ENCODE measurements at places on chromosomes 7 and 10. TPM values are rescaled to one million over a fixed set of nuclear protein-coding genes. Genes with fewer than 3 reads are reported as not detected.

- DNase-seq, result no peak
Measured at GRCh38 chr7:47578579-47579270, 3.2 kb downstream of the TNS3 start.

Gene INTS15
- 26.2 TPM for total RNA-seq

GRCh38 chr10:61662794-61663259 is at the start of gene CABCOCO1:
Gene CABCOCO1 (plus strand): TSS chr10:61662929. CDS start chr10:61662973, 44 bp downstream.
- no peak for DNase-seq

- DNase-seq, result no peak
Measured at GRCh38 chr7:21140622-21141021, 287.3 kb upstream of the SP4 start.

- DNase-seq, result no peak
Measured at GRCh38 chr7:67724435-67724834, 727.8 kb downstream of the TYW1 start.

Gene HOXA4
- total RNA-seq, result 4.0 TPM

DNA sequence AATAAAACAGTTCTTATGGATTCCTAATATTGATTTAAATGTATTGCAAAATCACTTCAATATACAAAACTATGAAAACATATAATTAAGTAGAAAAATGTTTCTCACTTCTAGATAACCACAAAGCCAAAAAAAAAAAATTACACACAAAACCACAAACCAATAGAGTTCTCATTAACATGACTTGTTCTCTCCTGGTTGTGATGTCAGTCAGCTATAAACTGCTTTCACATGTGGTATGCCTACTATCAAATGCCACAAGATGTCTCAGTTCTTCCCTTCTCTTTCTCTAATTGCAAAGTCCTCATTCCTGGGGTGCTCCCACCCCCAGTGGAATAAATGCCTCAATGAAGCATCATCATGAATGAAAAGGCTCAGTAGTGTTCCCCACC is 16.6 kb downstream of the GNAI1 start:
- no peak for DNase-seq

GRCh38 chr10:22912763-22913384 is 15.0 kb upstream of the ARMC3 start:
- no peak for DNase-seq

Gene TMEM236
- total RNA-seq, result 3.0 TPM

GRCh38 chr7:100825751-100826513 is 1.4 kb downstream of the EPHB4 start:
- DNase-seq, result no peak

Gene TMEM229A
- not detected for total RNA-seq

DNA sequence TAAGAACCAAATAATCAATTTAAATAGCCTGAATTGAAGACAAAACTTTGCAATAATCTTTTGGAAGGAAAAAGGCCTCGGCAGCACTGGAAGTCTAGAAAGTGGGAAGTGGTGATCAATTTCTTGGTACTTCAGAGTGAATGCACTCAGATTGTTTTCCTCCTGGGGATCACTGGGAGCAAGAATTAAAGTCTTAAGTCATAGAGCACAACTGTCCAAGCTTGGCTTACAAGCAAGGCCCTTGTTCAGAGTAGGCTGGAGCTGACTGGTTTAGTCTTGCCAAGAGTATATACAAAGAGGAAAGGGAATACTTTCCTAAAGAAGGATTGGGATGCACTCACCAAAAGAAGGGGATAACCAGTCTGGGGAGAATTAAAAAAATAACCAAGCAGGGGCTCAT is 637.1 kb downstream of the CCSER2 start:
- no peak for DNase-seq

DNA sequence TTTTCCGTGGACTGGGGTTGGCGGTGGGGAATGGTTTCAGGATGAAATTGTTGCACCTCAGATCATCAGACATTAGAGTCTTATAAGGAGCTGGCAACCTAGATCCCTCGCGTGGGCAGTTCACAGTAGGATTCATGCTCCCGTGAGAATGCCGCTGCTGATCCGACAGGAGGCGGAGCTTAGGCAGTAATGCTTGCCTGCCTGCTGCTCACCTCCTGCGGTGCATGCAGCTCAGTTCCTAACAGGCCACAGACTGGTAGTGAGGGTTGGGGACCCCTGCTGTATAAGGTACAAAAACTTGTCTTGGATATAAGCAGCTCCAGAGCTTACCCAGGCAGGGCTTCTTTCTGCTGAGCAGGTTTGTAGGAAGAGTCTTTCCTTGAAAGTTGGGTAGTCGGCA is 53.9 kb downstream of the SHH start:
- no peak for DNase-seq

- no peak for DNase-seq
Measured at GRCh38 chr7:7550663-7551062, 15.0 kb upstream of the COL28A1 start.

DNA sequence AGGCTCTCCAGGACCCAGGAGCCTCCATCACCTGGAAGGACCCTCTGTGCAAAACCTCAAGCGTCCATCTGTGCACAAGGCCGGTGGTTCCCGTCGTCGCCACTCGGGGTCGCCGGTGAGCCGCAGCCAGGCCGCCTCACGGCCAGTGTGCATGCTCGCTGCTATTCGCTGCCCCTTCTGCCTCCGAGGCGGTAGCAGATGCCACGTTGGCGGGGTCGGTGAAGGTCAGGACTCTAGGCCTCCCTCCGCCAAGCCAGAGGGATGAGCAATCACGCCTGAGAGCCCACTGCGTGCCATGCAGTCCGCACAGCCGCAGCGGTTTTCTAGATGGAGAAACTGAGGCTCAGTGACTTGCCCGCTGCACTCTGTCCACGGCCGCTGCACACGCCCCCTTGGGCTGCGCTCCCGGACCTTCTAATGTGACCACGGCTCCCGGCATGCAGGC is 5.7 kb downstream of the UPK3B start:
- DNase-seq, result no peak

Gene THNSL1
- 0.64 TPM for total RNA-seq

GRCh38 chr10:70315276-70315675 is 31.5 kb upstream of the NPFFR1 start:
- no peak for DNase-seq

- DNase-seq, result no peak
Measured at GRCh38 chr10:126454045-126454751, 65.9 kb upstream of the ADAM12 start.

- DNase-seq, result no peak
Measured at GRCh38 chr10:71974489-71975021, 10.4 kb downstream of the CHST3 start.

DNA sequence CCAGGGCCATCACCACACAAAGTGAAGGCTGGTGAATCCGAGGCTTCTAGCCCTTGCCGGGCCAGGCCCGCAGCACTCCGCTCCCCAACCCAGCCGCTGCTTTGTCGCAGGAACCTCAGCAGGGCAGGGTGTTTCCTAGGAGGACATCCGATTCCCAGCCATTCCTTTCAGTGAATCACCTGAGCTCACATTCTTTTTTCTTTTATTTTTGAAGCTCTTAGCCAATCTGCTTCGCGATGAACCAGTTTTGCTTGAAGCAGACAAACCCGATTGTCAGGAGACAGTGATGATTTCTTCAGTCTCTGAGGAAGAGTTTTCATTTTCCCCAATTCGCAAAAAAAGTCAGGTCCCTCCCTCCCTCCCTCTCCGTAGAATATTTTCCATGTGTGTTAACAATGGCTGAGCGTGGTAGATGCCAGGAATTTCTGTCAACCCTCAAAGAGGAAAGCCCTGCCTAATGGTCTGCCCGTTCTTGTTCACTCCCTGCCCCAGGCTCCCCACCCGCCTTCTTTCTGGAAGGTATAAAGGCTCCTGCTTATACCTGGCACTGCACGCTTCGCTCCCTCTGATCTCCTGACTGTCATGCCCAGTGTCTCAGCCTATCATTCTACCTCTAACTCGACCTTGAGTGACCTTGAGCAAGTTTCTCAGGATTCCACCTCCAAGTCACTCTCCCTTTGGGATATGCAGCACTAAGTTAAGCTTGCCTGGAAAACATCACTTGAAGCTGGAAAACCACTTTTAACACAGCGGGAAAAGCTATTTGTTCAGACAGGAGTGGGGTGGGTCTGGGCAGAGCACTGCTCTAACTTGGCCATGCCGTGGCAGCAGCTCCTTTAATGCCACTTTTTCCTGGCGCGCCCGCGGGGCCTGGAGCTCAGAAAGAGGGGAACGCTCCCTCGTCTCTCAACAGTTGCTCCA is 35.1 kb downstream of the EGFR start:
- DNase-seq, result no peak

GRCh38 chr10:99770408-99771045 is 11.9 kb upstream of the ABCC2 start:
- DNase-seq, result no peak

- DNase-seq, result no peak
Measured at GRCh38 chr10:128835361-128835760, 631.7 kb upstream of the MGMT start.
